Activated effector memory CD4-positive, alpha-beta T cell treated with Interleukin-2 at 50 U/mL for 16 hours (primary cell): ENCODE measurements at places on chromosomes 2 and 18.

DNA sequence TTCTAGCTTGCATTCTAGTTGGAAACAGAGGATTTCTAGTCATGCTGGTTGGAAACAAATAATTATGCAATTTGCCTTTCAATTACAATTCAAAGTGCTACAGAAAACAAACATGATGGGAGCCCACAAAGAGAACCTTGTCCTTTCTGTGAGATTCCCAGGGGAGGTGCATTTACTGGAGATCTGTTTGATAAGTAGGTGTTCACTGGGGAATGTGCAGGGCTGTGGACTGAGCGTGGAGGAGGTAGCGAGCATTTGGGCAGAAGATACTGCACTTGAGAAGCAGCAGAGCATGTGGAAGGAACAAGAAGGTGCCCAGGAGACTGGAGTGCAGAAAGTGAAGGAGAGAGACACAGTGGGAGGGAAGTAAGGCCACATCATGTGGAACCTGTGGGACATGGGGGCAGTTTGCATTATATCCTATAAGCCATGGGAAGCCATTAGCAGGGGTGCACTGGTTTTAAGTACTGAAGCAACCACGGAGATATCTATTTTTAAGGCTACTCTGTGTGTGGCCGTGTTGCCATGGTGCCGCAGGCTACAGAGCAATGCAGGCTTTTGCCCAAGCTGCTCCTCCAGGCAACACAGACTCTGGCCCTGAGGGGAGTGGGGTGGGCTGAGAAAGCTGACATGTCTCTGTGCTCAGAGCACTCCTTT lies 154.0 kb downstream of the ANTXR1 start:
- DNase-seq = no peak

DNA sequence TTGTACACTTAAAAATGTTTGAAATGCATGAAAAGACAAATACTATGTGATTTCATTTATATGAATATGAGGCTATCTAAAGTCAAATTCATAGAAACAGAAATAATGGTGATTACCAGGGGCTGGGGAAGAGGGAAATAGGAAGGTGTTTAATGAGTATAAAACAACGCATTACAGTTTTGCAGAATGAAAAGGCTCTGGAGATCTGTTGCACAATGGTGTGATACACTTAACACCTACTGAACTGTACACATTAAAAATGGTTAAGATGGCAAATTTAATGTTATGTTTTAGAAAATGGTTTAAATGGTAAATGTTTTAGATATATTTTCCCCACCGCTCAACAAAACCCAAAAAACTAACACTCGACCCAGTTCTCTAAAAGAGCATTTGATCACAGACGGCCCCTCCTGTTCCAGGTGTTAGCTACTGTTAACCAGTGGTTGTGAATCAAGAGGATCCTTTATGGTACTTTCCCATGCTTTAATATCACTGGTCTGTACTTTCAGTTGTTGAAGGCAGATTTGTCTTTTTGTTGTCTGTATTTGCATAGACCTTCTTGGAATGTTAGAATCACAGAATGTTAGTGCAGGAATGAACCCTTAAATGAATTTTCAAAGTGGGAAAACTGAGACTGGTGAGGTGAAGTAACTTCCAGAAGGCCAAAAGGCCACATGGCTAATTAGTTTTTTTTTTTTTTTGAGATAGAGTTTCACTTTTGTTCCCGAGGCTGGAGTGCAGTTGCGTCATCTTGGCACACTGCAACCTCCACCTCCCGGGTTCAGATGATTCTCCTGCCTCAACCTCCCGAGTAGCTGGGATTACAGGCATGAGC lies 10.2 kb downstream of the RAB10 start:
- no peak for DNase-seq

DNA sequence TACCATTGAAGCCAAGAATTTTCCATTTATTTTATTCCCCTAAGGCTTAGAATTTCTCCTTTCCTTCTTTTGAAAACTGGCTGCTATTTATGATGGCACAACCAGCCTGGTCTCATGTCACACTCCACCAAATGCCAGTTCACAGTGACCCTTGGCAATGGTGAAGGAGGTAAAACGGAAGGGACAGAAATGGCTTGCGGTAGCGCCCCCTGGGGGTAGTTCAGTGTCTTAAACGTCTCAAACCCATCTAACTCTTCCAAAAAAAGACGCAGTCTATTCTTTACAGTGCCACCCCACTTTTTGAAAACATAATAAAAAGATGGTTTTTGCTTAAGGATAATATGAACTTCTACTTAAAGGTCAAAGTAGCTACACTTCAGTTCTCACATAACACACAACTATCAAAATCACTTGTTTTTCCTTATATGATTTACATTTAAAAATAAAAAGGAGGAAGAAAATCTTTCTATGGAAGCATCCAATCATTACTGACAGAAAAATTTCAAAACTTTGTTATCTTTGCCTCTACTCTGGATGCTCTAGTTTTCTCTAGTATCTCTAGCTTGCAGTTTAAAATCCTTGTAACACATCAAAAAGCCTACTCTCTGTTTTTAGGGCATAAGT lies 28.0 kb downstream of the PNO1 start:
- peak; percentile 10 for DNase-seq

GRCh38 chr2:133486771-133487191 lies 81.5 kb downstream of the NCKAP5 start:
- no peak for DNase-seq

GRCh38 chr2:140747665-140748064 lies 1383.2 kb downstream of the LRP1B start:
- no peak for DNase-seq

DNA sequence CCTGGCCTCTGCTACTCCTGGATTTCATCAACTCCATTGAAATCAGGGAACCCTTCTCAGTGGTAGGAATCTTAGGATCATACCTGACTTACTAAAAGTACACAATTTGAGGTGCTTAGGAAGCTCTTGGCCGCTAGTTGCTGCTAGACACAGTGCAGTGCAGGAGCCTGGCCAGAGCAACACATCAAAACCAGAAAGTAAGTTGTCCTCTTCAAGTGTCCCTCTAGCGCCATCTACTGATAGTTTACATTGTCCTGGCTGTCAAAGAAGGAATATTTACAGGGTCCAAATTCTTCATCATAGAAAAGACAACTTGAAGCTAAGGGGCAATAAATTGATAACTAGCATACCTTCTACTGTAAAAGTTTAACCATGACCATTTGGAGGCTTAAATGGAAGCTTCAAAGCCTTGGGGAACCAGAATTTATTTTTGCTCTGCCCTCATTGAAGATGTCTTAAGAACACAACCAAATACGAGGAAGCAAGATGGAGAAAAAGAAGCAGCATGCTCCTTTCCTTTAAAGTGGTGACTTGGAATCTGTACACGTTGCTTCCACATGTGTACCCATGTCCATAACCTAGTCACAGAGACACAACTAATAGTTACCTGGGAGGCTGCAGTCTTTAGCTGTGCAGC lies 889.1 kb upstream of the GCFC2 start:
- DNase-seq = no peak

- no peak for DNase-seq
These were observed 62.5 kb downstream of the RPIA start for GRCh38 chr2:88753833-88754584.

- no peak for DNase-seq
These were observed 3.9 kb downstream of the MARCO start for GRCh38 chr2:118945881-118946280.

- no peak for DNase-seq
These were observed 2.6 kb downstream of the ADCYAP1 start for GRCh38 chr18:907115-907884.

GRCh38 chr18:58192519-58192918 lies 148.5 kb downstream of the NEDD4L start:
- no peak for DNase-seq

DNA sequence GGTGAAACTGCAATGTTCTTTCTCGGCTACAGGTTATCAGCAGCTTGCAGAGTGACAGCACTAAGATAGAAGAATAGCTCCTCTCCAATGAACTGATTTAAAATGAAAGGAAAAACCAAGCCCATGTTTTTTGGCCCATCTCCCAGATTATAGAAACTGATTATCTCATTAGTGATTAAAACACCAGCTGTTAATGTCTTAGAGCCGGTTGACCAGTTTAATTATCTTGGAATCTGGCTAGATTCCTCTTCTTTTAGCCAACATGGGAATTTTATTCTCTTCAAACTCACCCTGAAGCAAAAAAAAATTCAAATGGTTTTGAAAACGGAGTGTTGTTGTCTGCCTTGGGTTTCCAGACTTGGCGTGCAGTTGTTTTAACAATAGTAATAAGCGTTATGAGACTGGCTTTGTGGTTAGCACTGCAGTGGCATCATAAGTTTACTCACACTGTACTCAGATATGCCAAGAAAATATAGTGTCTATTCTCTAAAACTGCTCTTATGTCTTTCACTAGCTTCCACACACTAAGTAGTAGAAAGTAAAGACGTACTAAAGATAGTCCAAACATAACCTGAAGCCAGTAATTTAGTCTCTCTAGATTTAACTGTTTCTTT lies 665.3 kb downstream of the STK39 start:
- DNase-seq = no peak

- DNase-seq = no peak
These were observed 165.4 kb downstream of the MYCN start for GRCh38 chr2:16105669-16106281.

- DNase-seq = no peak
These were observed 205.8 kb downstream of the ZBTB7C start for GRCh38 chr18:48203288-48203945.

GRCh38 chr2:50732796-50733195 lies 299.1 kb downstream of the NRXN1 start:
- DNase-seq = no peak

DNA sequence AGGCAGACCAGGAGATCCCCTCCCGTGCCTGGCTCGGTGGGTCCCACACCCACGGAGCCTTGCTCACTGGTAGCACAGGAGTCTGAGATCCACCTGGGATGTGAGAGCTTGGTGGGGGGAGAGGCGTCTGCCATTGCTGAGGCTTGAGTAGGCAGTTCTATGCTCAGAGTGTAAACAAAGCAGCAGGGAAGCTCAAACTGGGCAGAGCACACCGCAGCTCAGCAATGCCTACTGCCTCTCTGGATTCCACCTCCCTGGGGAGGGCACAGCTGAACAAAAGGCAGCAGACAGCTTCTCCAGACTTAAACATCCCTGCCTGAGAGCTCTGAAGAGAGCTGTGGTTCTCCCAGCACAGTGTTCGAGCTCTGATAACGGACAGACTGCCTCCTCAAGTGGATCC lies 85.1 kb downstream of the UGP2 start:
- no peak for DNase-seq

DNA sequence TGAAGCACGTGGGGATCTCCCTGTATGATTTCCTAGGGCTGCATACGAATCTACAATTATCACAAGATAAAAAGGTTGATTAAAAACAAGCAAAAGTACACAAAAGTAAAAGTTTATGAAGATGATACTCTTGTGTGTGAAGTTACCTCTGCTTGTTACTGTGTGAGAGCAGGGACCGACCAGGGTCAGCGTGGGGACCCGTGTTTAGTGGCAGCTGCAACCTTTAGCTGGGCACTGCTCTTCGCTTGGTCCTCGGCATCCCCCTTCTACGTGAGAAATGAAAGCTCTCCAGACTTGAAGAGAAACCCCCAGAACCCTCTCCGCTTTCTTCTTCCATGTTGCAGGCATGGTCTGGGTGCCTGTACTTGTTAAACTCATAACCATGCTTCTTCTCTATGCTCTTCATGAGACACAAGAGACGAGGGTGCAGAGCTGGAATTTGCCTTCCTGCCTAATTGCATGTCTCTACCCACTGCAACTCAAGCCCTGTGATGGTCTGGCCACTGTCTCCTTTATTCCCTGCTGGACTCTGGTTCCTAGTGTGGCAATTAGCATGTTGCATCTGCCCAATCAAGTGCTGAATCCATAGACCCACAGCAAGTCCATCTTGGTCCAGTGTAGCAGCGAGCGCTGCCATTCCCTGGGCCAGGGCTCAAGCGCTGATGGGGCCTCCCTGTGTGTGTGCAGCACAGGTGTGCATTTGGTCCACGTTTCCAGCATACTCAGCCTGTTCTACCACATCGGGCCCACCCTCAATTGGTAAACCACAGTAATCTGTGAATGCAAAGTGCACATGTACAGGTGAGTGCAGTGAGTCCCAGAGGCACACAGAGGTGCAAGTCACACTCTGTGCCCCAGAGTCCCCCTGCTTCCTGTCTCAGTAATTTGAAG lies 88.5 kb downstream of the TWIST2 start:
- no peak for DNase-seq

- no peak for DNase-seq
These were observed 116.0 kb downstream of the SETBP1 start for GRCh38 chr18:44796429-44797428.

DNA sequence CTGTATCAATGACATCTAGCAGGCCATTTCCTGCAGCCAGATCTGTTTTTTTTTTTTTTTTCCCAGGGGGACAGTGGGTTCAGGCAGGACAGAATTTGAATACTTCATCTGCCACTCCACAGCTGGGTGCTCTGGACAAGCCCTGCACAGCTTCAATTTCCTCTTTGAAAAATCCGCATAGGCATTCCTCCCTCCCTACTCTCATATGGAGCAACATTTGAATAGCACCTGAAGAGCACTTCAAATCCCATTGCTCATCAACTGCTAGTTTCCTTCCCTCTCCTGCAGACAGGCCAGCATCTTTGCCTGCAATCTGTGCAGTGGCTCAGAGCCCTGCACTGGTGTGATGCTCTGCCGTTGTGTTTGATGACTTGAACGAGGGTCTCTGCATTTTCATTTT lies 326.3 kb downstream of the TSN start:
- no peak for DNase-seq

DNA sequence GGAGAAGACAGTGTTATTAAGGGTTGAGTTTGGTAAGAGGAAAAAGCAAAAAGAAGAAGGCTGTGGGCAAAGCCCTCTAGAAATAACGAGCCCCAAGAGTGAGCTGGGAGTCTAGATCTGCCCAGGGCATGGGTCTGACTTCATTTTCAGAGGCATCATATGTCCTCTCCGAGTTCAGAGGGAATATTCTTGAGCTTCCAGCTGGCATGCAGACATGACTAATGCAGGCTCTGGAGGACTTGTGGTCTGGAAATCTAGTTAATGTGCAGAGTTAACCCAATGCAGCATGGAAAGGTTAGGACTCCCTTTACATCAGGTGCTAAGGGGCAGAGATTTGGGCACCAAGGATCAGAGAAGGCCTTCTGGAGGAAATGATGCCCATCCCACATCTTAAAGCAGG lies 7.3 kb downstream of the ACMSD start:
- no peak for DNase-seq

DNA sequence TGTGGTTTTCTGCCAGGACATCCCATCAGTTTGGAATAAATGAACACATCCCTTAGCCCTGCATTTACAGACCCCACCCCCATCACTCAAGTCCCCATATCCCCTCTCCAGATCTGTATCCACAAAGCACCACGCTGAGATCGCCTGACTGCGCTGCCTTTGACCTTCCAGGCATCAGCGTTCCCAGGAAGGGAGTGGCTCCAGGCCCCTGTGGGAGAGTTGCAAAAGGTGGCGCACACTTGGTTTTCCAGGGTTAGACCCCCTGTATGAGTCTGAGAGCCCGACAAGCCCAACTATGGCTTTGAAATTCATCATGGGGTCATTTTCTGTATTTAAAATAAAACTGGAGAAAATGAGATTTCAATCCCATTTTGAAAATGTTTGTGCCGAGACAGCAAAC lies 137.0 kb upstream of the ZNF236 start:
- DNase-seq = no peak

GRCh38 chr18:79852561-79853302 lies 55.0 kb downstream of the KCNG2 start:
- no peak for DNase-seq

- DNase-seq = no peak
These were observed 23.3 kb downstream of the SMAD7 start for GRCh38 chr18:48927286-48928080.

GRCh38 chr2:233063269-233063975 lies 3.3 kb downstream of the INPP5D start:
- DNase-seq = no peak

- no peak for DNase-seq
These were observed 76.6 kb downstream of the TLK1 start for GRCh38 chr2:171084128-171084527.

- no peak for DNase-seq
These were observed 11.4 kb downstream of the SESTD1 start for GRCh38 chr2:179253226-179253625.
